DND-41 (cell line): ENCODE measurements at places on chromosomes 5 and 9.

- DNase-seq, result no peak
Measured at GRCh38 chr5:1834721-1835429, 33.7 kb downstream of the NDUFS6 start.

GRCh38 chr5:180718810-180719453 lies 20.9 kb downstream of the OR2Y1 start:
- peak; percentile 69 for DNase-seq

DNA sequence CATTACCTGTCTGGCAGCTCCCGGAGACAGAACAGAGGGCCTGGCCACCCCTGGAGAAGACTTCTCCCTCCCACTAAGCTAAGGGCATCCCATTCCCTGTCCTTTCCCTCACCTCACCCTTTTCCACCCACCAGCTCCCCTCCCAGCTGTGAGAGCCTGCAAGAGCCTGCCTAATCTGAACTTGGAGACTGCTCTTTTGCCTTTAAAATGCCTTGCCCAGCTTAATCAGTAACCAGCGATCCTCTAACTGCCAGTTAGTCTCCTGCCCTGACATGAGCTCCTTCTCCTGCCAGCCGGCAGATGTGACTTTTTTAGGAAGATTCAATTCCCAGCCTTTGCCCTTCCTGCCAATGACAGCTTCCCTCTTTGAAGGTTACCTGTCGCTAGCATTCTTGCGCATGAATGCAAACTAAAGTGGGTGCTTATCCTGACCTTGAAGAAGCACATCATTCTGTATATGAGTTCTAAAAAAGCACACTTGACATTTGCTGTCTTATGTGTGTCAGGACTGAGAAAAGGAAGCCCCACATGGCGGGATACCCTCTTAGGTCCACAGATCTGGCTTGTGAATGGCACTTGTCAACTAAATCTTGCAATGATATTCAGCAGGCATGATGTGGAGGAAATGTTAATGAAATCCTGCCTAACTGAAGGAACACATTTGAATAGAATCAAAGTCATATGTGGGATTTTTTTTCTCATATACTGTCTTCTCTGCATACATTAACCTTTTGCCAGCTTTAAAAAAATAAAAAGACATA lies 411.2 kb upstream of the SLC30A5 start:
- no peak for DNase-seq

DNA sequence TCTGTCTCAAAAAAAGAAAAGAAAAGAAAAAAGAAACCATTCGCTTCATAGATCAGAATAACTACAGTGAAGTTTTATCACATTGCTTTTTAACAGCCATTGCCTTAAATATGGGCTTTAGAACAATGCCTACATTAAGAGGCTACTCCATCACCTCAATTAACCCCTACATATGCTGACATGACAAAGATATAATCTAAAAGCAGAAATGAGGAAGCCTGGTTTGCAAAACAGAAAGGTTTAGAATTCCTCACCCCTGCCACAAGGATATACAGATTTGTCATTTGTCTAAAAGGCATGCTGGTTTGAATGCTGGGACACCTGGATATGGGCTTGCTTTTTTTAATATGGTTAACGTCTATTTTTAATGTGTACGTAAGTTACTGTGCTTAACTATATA lies 1353.0 kb upstream of the C9orf72 start:
- DNase-seq, result no peak

DNA sequence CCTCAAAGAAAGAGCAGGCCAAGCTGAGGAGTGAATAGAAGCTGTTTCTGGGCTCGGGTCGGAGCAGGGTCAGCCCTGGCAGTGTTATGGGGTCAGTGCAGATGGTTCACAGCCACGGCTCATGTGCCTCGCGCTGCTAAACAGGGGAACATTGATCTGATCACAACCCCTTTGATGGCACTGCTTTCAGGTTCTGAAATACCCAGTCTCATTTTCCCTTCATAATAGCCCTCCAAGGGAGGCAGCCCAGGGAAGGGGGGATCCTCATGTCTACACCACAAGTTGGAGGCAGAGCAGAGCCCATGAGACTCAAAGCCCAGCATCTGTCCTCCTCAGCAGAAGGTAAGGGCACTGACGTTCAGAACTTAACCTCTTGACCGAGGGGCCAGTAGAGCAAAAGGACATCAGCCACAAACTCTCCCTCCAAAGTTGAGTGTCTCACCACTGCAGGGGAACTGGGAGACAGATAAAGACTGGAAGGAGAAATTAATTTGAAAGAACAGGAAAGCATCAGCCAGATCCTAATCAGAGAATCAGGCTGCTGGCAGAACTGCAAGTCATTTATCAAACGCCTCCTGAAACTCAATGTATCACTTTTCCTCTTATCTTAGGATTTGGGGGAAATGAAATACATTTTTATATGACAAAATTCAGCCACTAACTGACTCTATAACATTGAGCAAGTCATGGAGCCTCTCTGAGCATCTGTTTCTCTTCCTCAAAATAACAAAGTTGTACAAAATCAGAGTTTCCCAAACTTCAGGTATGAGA lies 110.6 kb downstream of the SH3TC2 start:
- DNase-seq, result no peak

GRCh38 chr5:163773226-163773625 lies 267.8 kb downstream of the MAT2B start:
- DNase-seq, result no peak
